ENCODE measurements at places on chromosomes 2 and 18.

DNA sequence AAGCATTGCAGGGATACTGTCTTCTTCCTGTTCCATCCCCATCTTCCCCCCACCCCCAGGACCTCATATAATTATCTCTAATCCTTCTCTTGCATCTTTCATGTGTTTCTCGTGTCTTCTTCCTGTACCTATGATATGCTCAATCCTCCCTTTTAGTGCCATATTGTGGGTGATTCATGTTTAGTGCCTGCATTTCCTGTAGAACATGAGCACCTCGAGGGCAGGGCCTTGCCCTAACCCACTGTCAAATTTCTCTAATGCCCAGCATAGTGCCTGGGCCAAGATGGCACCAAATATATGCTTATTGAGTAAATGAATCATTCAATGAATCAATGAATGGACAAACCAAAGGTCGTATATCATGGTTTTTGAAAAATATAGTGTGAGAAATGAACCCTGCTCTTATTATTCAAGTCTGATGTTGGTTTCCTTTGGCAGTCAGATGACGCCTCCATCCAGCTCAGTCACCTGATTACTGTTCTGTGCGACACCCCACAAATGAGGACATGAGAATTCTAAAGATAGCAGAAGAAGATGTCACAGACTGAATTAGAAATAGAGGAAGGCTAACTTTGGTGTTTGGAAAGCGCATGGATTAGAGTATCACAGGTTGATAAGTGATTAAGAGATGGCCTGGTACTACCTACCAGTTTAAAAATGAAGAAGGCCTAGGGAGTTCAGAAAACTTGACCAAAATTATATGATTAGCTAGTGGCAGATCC, 278.4 kb downstream of the PRKCE start:
- DNase-seq = no peak

GRCh38 chr2:26492749-26493515, 15.0 kb upstream of the OTOF start:
- DNase-seq = no peak

- DNase-seq = no peak
Observed at GRCh38 chr2:222594679-222595078, 61.2 kb downstream of the FARSB start.

DNA sequence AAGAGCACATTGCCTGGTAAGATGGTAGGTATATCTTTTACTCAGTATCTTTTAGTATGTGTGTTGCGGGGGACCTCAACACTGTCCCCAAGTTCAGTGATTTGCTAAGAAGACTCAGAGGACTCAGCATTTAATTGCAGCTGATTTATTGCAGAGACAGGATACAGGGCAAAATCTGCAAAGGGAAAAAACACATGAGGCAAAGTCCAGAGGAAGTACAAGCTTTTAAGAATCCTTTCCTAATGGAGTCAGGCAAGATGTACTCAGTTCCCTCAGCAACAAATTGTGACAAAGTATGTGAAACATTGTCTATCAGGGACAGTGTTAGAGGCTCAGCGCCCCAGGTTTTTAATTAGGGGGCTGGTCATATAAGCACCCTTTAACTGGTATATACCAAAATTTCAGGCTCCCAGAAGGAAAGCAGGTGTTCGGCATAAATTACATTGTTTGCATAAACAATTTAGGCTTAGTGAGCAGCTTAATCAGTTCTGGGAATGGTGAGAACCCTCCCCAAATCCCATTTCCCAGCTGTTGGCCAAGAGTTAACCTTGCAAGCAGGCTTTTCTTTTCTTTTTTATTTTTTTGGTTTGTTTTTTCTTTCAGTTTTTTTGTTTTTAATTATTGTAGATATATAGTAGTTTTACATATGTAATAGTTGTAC, 41.7 kb downstream of the RAB3GAP1 start:
- DNase-seq = no peak

DNA sequence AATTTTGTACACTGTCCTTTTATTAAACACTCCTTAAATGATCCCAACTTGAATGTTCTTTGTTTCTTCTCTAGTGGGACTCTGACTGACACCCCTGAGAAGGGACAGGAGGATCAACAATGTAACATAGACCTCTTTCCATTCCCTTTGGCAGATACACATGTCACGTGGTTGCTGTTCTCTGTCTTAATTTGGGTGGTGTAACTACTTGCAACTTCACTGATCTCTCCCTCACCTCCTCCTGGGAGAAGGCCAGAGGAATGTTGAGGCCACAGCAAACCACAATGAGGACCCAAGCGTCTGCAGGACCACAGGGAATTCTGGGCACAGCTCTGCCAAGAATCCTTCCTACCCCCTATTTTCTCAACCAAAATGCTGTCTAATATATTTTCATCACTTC, 205.6 kb downstream of the RTP5 start:
- DNase-seq = no peak

DNA sequence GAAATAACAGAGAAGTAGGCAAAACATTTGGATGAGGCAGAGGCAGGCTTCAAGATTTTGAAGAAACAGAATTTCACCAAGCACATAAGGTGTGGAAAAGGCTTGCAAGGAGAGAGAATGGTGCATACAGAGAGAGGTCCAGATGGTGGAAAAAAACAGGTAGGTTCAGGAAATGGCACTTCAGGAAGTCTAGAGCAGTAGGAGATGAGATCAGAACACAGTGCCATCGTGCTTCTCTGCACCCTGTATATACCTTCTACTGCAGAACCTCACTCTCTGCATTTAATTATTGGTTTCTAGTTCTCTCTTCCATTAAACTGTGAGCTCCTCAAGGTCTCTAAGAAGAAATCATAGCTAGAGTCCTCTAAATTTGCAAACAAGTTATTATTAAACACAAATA, 2.4 kb downstream of the PAIP2B start:
- DNase-seq = no peak

DNA sequence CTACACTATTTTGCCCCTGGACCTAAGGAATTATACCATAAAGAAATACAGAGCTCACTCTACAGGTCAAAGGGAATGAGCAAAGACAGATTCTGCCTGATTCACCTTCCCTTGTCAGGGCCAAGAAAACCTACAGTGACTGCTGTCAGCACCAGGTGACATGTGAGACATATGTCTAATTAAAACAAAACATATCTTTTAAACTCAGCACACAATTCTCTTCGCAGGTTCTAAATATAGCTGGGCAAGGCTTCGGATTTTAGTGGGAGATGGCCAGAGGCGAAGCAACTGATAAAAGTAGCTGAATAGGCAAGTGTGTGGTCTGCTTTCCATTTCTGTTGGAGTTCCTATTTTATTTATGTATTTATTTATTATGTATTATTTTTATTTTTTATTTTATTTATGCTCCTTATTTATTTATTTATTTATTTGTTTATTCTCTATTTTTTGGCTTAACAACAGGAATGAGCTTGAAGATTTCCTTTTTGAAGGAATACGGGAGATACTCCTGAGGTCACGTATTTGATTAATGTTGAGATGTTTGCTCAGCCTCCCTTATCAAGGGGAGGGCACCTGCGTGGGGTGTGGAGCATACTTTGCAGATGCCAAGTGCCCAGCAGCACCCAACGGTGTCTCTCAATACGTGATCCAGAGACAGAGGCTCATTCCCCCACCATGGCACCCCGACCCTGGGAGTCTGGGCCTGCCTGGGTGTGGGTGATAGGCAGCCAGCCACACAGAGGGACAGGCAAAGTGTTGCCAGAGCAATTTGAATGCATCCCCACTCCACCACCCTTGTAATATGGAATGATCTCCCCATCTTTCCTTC, 141.8 kb downstream of the RNF152 start:
- DNase-seq = no peak

DNA sequence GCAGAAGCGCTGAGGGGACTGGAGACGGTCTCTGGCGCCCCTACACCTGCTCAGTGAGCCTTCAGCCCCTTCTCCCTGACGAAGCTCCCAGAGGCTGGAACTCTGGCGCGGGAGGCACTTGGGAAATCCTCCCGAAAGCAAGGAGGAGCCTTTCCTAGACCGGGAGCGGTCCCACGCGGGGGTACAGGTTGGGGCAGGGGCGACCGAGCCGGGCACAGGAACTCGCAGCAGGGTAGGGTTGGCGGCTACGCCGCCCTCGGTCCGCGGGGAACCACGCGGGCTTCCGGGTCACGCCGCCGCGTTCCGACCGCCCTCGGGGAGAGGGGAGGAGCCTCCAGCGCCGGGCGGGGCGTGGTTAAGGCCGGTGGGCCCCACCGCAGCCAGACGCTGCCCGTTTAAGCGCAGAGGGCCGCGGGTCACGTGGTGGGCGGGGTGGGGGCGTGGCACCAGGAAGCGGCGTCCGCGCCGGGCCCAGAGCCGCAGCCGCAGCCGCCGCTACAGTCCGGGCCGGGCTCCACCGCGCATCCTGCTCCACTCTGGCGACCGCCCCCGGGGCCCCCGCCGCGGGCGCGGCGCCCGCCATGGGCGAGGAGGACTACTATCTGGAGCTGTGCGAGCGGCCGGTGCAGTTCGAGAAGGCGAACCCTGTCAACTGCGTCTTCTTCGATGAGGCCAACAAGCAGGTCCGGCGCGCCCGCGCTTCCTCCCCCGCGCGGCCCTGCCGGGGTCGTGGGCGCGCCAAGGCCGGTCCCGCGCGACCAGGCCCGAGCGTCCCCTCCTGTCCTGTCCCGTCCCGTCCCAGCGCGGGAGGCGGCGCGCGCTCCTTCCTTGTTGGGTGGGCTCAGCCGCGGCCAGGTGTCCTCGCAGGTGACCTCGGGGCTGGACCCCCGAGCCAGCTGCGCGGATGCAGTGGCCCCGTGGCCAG, at the start of gene RMC1:
Gene RMC1, plus strand, starts transcription at position 474 of the 925 bp plus-strand sequence. Its CDS starts 108 bp downstream, at position 582.
- peak; percentile 99 for DNase-seq

- no peak for DNase-seq
Observed at GRCh38 chr2:172357442-172357841, 69.9 kb upstream of the ITGA6 start.

GRCh38 chr2:12300927-12301326, 415.8 kb upstream of the TRIB2 start:
- DNase-seq = no peak

GRCh38 chr2:39240758-39241157, 3.0 kb downstream of the CDKL4 start:
- no peak for DNase-seq

- DNase-seq = no peak
Observed at GRCh38 chr2:66948234-66948633, 448.9 kb upstream of the ETAA1 start.

DNA sequence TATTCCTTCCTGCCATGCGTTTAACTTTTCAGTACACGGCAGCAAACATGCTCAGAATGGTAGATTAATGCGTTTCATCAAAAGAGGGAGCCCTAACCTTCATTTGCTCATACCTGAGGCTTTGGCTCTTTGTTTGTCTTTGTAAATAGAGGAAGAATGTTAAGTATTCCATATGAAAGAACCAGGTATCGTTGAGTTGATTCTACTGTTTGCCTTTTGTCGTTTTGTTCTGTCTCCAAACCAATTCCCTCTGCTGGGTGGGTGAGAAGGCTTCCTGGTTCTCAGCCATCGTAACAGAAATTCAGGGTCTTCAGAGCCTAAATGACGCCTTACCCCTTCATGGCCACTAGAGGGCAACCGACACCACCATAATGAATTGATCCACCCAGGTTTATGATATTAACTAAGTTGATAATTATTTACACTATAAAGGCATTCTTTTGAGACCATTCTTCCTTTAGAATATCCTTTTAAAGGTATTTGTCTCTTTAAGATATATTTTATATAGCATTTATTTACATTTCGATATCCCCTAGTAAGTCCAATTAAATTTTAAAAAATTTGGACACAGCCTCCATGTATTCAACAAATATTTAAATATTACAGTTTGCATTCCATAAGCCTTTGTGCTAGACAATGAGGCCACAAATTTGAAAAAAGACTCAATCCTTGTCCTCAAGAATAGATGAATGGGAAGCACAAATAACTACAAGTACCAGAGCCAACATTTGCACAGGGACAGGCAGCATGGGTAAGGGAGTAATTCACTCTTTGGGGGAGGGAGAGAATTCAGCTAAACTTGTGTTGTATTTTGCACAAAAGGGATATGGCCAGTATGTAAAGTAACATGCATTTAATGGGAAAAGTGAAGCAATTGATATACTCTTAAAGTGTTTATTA, 48.1 kb downstream of the TIMM21 start:
- DNase-seq = peak; percentile 67

GRCh38 chr2:191311627-191312026, 66.4 kb downstream of the MYO1B start:
- no peak for DNase-seq

DNA sequence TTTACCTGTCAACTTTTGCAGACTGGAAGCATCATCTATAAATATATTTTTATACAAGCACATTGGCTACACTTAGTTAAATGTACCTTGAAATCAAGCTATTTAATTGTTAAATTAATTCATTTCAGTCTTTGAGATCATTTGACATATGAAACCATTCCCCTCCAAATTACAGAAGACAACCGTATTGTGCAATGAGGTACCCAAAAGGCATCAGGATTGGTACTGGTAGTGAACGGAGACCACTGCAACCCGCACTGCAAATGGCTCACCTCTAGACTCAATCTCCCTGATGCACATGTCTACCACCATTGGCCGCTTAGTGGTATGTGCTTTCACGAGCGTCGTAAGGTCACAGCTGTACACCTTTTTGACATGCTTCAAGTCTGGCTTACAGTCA, 47.8 kb upstream of the CHRNA1 start:
- DNase-seq = no peak

GRCh38 chr2:164024396-164024795, 288.6 kb upstream of the FIGN start:
- DNase-seq = no peak

DNA sequence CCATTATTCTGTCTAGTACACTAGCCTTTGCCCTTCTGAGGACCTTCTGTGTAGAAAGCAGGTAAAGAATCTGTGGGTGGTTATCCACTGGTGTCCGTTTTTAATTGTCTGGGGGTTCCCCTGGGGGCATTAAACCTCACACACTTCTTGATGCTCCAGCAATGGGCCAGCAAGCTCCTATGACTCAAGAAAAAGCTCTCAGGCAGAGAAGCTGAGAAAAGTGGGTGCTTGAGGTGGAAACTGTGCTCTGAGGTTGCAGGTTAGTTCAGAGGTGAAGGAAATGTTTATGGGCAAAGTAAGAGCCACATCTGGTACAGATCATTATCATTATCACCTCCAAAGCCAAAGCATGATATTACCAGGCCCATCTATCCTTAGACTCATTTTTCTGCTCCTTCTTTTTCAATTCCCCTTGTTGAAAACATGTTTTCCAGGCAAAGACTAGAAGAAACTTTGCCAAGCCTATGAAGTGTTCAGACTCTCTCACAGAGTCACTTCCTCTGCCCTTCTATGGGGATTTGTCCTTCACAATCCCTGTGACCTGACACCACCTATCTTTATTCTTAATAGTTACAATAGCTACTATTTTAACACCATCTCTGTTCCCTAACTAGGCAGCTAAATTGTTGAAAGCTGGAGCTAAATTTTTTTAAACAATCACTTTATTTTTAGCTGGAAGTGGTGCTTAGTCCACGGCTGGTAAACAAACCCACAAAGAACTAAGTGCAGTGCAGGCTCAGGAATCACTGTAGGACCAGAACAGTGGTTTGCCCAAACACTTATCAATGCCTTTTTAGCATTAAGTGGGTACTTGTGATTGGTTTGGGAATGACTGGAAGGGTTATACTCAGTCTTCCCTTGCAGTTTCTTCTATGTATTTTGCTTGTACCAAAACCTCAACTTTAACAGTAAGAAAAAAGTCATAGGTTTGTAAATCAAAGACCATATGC, 512.8 kb upstream of the POU3F3 start:
- no peak for DNase-seq
